ENCODE measurements at places on chromosomes 7 and 10.

- H3K27ac ChIP-seq = no peak overlapping the region
- DNase-seq = no peak
- no peaks in the 10 kb centered on the region for H3K4me1 ChIP-seq
- H3K4me3 ChIP-seq = no peak overlapping the region
- H3K27me3 ChIP-seq = no peaks in the 10 kb centered on the region
- no peaks in the 10 kb centered on the region for H3K36me3 ChIP-seq
Observed at GRCh38 chr10:19719284-19719683, 96.9 kb upstream of the PLXDC2 start.

GRCh38 chr10:30013757-30014156 is 45.6 kb downstream of the JCAD start:
- H3K36me3 ChIP-seq = no peaks in the 10 kb centered on the region
- H3K4me1 ChIP-seq = no peaks in the 10 kb centered on the region
- DNase-seq = no peak

- peaks cover 47% of the 10 kb centered on the region for H3K27me3 ChIP-seq
- no peaks in the 10 kb centered on the region for H3K36me3 ChIP-seq
Observed at GRCh38 chr10:6757158-6757557, 177.1 kb upstream of the PRKCQ start.

- H3K27ac ChIP-seq = no peak overlapping the region
- DNase-seq = no peak
- H3K27me3 ChIP-seq = no peaks in the 10 kb centered on the region
- H3K36me3 ChIP-seq = no peaks in the 10 kb centered on the region
- H3K4me1 ChIP-seq = no peaks in the 10 kb centered on the region
- H3K4me3 ChIP-seq = no peak overlapping the region
Observed at GRCh38 chr7:21029006-21029405, 242.3 kb upstream of the SP8 start.

DNA sequence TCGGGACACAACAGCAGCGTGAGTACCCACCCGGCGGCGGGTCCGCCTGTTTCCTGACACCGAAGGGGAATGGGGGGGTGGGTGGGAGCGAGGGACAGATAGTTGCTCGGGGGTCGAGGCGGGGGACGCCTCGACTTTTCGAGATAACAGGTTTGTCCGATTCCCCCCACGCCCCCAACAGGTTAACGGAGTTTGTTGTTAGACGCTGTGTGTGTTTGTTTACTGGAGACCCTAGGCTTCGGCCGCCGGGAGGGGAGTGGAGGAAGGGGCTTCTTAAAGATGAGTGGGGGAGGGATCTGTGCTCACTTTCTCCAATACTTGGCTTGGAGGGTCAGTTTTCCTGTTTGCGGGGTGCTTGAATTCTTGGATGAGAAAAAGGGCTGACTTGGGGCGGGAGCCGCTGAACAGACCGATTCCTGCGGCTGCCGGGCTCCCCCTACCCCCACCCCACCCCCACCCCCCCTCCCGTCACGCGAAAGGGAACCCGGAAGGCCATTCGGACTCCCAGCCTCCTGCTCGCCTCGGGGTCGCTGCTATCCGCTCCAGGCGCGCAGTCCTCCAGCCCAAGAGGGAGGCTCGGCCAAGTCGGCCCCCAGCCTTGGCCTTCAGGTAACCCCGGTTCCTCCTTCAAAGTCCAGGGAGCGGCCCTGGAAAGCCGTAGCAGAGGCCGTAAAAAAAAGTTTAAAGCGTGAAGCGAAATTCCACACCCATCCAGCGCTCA is 1.0 kb downstream of the SORCS3 start:
- H3K36me3 ChIP-seq = no peaks in the 10 kb centered on the region
- H3K27ac ChIP-seq = no peak overlapping the region
- peaks cover 56% of the 10 kb centered on the region for H3K27me3 ChIP-seq

DNA sequence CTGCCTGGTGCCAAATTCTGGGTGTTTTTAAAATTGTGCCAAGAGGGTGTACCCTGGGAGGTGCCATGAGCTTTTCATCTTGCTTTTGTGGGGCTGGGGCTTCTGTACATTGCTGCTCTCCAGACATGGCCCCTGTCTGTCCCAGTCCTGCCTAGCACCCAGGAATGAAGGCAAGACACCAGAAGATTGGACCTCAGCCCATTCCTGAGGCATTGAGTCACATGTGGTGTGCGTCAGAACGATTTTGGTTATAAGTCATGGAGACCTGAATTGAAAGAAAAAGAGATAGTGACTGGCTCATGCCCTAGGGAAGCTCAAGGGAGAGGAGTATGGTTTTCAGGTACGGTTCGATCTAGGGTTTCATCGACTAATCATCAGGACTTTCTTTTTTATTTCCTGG is 493.2 kb downstream of the TYW1 start:
- no peaks in the 10 kb centered on the region for H3K4me1 ChIP-seq
- no peak overlapping the region for H3K4me3 ChIP-seq
- H3K27ac ChIP-seq = no peak overlapping the region
- no peaks in the 10 kb centered on the region for H3K36me3 ChIP-seq
- no peaks in the 10 kb centered on the region for H3K27me3 ChIP-seq

DNA sequence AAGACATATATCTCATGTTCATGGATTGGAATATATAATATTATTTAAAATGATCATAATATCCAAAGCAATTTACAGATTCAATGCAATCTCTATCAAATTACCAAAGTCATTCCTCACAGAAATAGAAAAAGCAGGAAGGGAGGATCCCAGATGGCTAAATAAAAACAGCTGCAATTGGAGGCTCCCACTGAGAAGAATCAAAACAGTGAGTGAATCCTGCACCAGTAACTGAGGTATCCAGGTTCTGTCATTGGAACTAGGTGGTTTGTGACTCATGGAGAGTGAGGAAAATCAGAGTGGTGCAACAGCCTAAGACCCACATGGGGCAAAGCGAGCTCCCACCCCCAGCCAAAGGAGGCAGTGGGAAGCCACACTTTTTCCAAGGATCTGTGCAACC is 128.4 kb downstream of the MTERF1 start:
- no peaks in the 10 kb centered on the region for H3K4me1 ChIP-seq
- H3K27me3 ChIP-seq = no peaks in the 10 kb centered on the region
- no peaks in the 10 kb centered on the region for H3K36me3 ChIP-seq
- DNase-seq = no peak
- H3K4me3 ChIP-seq = no peak overlapping the region

GRCh38 chr10:97733256-97733655 is 3.7 kb upstream of the ZFYVE27 start:
- no peak overlapping the region for H3K4me3 ChIP-seq
- no peaks in the 10 kb centered on the region for H3K36me3 ChIP-seq
- no peaks in the 10 kb centered on the region for H3K27me3 ChIP-seq
- peaks cover 19% of the 10 kb centered on the region for H3K4me1 ChIP-seq

DNA sequence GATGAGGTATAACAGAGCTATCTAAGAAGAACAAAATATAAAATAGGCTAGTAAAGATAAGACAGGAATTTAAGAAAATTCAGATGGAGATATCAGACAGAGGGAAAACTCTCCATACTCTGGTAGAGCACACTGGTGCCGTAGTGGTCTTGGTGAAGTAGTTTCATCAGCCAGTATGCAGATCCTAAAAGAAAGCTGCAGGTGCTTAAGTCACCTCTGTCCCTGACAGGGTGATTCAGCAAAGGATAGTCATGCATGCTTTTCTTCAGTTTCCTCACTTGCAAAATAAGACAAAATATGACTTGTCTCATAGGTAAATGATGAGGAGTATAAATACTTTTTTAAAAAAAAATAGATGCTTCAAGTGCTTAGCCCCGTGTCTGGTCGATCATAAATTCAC is 794.9 kb downstream of the TNS3 start:
- no peaks in the 10 kb centered on the region for H3K27me3 ChIP-seq
- H3K36me3 ChIP-seq = no peaks in the 10 kb centered on the region
- no peaks in the 10 kb centered on the region for H3K4me1 ChIP-seq
- H3K27ac ChIP-seq = no peak overlapping the region

DNA sequence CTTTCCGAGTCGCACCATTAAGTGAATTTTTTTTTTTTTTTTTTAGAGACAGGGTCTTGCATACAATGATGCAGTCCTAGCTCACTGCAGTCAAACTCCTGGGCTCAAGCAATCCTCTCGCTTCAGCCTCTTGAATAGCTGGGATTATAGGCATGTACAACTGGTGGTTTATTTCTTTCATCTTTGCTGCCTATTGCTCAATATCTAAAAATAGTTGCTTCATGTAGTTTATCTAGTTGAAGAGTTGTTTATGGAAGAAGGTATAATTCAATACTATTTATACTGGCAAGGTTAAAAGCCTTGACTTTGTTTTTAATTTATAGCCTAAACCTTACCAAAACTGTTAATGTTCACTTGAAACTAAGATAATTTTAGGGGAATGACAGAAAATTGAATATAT is 66.9 kb downstream of the SEMA3D start:
- DNase-seq = no peak
- H3K4me1 ChIP-seq = no peaks in the 10 kb centered on the region
- H3K27me3 ChIP-seq = no peaks in the 10 kb centered on the region
- H3K4me3 ChIP-seq = no peak overlapping the region

DNA sequence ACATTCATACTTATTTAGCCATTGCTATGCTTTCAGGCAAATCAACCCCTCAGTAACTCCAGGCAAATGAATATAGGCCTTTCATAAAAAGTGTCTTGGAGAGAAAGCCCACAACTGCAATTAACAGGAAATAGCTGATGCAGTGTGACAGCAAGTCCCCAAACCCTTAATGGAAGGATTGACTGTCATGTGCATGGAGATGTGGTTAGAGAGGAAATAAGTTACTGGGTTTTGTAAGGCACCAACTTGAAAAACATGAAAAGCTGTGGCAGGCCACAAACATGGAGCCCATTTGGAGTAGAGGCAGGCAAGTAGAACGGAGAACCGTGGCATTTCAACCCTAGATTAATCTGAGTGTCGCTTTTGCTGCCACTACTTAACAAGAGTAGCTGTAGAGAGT is 549.4 kb upstream of the C7orf33 start:
- H3K27me3 ChIP-seq = no peaks in the 10 kb centered on the region
- H3K4me3 ChIP-seq = no peak overlapping the region
- no peaks in the 10 kb centered on the region for H3K4me1 ChIP-seq
- DNase-seq = no peak
- no peak overlapping the region for H3K27ac ChIP-seq
- H3K36me3 ChIP-seq = no peaks in the 10 kb centered on the region

DNA sequence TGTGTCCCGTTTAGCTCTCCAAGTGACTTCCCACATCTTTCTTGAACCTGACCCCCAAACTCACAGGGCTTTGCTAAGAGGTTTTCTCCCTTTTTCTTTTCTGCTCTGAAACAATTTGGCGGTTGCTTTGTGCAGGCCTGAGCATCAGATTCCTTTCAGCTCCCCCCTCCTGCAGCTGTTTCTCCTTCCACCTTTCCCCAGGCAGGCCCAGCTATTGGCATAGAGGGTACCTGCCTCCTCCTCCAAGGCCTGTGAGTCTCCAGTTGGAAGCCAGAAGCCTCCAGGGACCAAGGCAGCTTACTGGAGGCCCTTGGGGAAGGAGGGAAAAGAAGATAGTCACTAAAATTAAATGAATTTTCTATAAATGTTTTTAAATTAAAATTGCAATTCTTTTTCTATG is 7.7 kb downstream of the VAX1 start:
- DNase-seq = no peak
- H3K4me1 ChIP-seq = peaks cover 33% of the 10 kb centered on the region
- H3K27ac ChIP-seq = no peak overlapping the region
- peaks cover 72% of the 10 kb centered on the region for H3K27me3 ChIP-seq
- no peaks in the 10 kb centered on the region for H3K36me3 ChIP-seq

DNA sequence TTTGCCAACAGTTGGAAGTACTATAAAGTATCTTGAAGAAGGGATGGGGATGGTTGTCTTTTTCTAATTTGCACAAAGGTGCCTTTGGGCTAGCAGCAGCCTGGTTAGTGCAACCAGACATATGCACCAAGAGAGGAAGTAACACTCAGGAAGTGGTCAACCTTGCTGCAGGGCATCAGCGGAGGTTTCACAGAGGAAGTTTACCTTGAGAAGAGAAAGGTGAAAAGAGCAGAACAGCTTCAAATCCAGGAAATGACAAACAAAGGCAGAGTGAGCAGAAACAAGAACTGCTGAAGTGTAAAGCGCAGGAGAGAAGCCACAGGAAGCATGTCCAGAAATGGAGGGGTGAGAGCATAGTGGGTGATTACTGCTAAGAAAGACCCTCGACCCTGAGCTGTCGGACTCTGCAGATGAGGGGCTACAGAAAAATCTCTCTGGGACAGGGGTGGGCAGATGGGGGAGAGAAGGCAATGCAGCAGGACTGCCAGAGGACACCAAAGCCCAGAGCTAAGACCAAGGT is 66.9 kb downstream of the STK17A start:
- H3K4me3 ChIP-seq = peak overlapping the region; percentile 56
- H3K4me1 ChIP-seq = peaks cover 93% of the 10 kb centered on the region
- no peaks in the 10 kb centered on the region for H3K27me3 ChIP-seq
- H3K36me3 ChIP-seq = peaks cover 7% of the 10 kb centered on the region

DNA sequence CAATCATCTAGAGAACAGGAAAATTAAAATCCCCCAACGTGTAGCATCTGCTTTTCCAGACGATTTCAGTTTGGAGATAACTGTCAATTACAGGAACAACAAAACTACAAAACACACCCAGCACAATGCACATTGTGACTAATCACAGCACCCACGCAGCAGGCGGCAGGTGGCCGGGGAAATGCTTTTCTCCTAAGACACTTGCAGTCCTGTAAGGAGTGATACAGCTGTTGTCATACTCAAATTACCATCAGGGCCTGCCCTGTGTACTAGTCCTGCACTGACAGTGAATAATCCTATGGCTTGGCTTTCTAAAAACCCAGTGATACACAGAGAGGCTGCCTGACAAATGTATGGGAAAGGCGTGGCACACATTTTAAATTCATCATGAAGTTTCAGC is 37.8 kb downstream of the COBL start:
- no peaks in the 10 kb centered on the region for H3K27me3 ChIP-seq
- no peaks in the 10 kb centered on the region for H3K4me1 ChIP-seq

- no peak overlapping the region for H3K27ac ChIP-seq
- no peaks in the 10 kb centered on the region for H3K27me3 ChIP-seq
- H3K36me3 ChIP-seq = no peaks in the 10 kb centered on the region
- DNase-seq = no peak
- no peak overlapping the region for H3K4me3 ChIP-seq
Observed at GRCh38 chr7:27459731-27460053, 203.0 kb downstream of the HIBADH start.

GRCh38 chr7:111987115-111987826 is 218.9 kb downstream of the DOCK4 start:
- H3K27me3 ChIP-seq = no peaks in the 10 kb centered on the region
- no peak overlapping the region for H3K27ac ChIP-seq
- H3K4me1 ChIP-seq = no peaks in the 10 kb centered on the region
- no peak overlapping the region for H3K4me3 ChIP-seq
- H3K36me3 ChIP-seq = no peaks in the 10 kb centered on the region

- no peak overlapping the region for H3K4me3 ChIP-seq
- H3K4me1 ChIP-seq = peaks cover 4% of the 10 kb centered on the region
- no peaks in the 10 kb centered on the region for H3K36me3 ChIP-seq
- H3K27ac ChIP-seq = no peak overlapping the region
- no peaks in the 10 kb centered on the region for H3K27me3 ChIP-seq
Observed at GRCh38 chr10:3239066-3239919, 66.7 kb upstream of the PITRM1 start.

- no peak overlapping the region for H3K27ac ChIP-seq
- H3K4me3 ChIP-seq = no peak overlapping the region
- H3K27me3 ChIP-seq = no peaks in the 10 kb centered on the region
- peaks cover 7% of the 10 kb centered on the region for H3K36me3 ChIP-seq
- DNase-seq = no peak
Observed at GRCh38 chr7:6178298-6179029, 94.0 kb downstream of the CYTH3 start.

GRCh38 chr10:93461109-93461806 is 20.9 kb downstream of the MYOF start:
- H3K36me3 ChIP-seq = no peaks in the 10 kb centered on the region
- H3K27me3 ChIP-seq = no peaks in the 10 kb centered on the region
- H3K27ac ChIP-seq = no peak overlapping the region
- no peaks in the 10 kb centered on the region for H3K4me1 ChIP-seq

- no peaks in the 10 kb centered on the region for H3K27me3 ChIP-seq
- peaks cover 9% of the 10 kb centered on the region for H3K4me1 ChIP-seq
- no peaks in the 10 kb centered on the region for H3K36me3 ChIP-seq
- H3K4me3 ChIP-seq = no peak overlapping the region
Observed at GRCh38 chr7:73354821-73355220, 26.9 kb downstream of the FKBP6 start.

All from CD4-positive, alpha-beta T cell (primary cell).